ENCODE measurements at places on chromosomes 2 and 18.

- DNase-seq = no peak
These were observed 285.6 kb upstream of the ACVR2A start for GRCh38 chr2:147559070-147559725.

GRCh38 chr18:79944746-79945117 lies 6.7 kb downstream of the SLC66A2 start:
- DNase-seq = no peak

- DNase-seq = no peak
These were observed 15.8 kb downstream of the CCDC74A start for GRCh38 chr2:131543385-131543891.

DNA sequence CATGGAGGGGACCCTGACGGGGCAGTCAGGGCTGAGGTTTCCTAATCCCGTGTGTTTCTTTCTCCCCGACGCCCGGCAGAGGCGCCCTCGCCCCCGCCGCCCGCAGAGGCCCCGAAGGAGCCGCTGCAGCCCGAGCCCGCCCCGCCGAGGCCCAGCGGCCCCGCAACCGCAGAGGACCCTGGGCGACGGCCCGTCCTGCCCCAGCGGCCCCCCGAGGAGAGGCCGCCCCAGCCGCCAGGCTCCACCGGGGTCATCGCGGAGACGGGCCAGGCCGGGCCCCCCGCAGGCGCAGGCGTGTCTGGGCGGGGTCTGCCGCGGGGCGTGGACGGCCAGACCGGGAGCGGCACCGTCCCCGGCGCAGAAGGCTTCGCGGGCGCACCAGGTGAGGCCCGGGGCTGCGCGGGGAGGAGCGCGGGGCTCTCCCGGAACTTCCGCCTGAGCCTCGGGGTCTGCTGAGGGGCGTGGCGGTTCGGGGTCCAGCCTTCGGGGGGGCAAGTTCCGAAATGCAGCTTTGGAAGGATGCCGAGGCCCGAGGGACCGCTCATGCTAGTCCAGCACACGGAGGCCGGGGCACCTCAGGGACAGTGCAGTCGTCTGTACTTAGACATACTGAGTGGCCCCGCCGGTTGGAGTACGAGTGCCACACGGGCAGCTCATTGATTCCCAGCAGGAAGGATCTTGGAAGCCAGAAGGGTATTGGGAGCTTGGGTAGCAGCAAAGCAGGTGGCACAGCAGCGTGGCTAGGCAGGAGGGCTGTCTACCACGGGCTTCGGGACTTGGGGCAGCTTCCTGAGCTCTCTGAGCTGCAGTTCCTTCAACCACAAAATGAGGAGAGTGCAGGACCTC lies 60.1 kb downstream of the EMILIN2 start:
- no peak for DNase-seq

DNA sequence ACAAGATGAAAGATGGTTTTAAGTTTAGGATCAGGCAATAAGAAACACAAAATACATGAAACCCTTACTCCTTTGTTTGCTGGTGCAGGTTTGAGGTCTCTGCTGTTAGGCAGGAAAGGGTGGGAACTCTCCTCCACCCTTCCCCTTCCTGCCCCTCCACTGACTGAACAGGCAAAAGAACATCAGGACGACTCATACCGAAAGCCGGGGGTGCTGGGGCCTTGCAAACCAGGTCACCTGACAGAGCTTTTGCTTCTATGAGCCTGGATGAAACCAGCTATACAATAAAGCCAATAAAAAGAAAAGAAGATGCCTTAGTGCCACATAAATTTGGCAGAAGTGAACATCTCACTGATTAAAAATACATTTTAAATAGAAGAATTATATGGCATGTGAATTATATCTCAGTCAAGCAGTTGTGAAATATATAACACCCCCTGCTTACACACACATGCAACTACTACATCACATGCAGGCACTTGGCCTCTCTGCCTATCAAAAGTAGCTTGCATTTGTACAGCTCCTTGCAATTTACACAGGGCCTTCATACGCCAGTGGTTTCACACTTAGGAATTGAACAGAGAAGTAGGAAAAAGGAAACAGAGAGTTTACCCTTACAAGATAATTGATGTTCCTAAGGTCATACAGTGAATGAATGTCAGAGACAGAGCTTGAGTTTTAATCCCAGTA lies 215.1 kb upstream of the TRIB2 start:
- no peak for DNase-seq

- DNase-seq = no peak
These were observed 18.8 kb upstream of the FOXI3 start for GRCh38 chr2:88471083-88471942.

GRCh38 chr2:199830531-199830930 lies 20.5 kb downstream of the FTCDNL1 start:
- no peak for DNase-seq

DNA sequence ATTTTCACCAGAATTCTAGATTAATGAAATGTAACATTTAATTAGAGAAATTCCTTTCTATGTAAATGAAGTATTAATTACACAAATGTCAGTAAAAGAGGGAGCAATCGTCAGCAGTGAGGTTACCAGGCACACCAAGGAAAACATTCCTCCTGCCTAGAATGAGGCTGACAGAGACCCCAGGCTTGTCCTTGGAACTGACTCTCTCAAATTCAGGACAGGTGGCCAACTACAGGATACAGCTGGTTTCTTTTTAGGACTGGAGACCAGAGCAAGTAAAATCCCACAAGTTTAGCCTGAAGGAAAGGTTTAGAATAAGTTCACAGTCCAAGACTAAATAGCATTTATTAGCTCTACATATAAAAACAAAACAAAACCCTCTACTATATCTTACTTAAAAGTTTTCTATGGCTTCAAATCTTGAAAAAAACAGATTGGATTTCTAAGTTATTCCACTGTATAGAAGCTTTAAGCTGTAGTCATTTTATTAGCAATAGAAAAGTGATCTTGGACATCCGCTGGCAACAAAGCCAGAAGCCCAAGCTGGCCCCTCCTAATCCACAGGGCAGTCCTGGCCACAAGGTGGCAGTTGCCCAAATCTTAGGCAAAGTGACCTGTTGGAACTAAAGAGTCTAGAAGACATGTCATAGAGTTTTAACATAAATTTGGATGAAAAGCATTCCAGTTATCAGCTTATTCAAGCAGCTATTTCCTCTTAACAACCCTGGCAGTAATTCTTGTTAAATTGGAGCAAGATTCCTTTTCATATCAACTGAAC lies 81.0 kb downstream of the SP3 start:
- no peak for DNase-seq

GRCh38 chr2:20361893-20362292 lies 11.2 kb upstream of the PUM2 start:
- DNase-seq = no peak

GRCh38 chr2:230956827-230957755 lies 32.0 kb upstream of the GPR55 start:
- no peak for DNase-seq

DNA sequence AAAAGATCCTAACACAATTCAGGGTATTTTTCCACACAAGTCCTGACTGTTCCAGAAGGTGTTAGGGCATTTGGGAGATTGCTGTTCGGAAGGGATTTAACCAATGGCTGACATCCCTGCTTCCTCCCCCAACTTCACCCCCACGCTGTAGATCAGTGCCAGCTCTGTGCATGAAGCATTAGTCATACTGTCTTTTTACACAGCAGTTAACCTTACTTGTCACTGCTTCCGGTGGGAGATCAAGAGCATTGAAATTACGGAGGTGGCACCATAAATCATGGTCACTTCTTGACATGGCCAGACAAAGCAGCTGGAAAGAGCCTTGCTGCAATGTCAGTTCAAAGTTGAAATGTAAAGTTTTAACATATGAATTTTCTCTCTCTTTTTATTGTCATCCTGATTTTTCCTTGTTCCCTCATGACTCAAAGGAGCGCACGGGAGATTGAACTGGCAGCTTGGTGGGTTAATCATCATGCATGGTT lies 70.2 kb downstream of the HRH4 start:
- no peak for DNase-seq

Measured in NCI-H1694 treated with DMSO at 0.1 percent for 48 hours (cell line).